Stimulated activated CD8-positive, alpha-beta memory T cell treated with anti-CD3 and anti-CD28 coated beads, Interleukin-15, amount 100 ng/mL, for 24 hours (primary cell): ENCODE measurements at places on chromosomes 6 and 20.

DNA sequence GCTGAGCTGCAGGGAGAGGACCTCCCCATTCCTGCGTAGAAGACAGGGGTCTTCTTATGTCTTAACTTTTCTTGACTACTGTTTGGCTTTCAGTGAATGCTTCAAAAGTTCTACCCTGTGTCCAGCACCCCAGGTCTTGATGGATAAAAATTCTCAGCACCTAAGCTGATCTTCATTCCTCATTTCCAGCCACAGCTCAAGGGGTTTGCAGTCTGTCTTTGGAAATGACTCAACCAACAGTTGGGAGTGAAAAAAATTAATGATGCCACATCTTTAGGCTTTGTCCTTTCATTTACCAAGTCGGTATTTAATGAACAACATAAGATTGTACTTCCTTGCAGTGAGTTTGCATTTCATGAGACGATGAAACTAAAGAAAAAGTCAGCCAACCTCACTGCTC, 40.3 kb downstream of the PRDM1 start:
- no peak for DNase-seq

DNA sequence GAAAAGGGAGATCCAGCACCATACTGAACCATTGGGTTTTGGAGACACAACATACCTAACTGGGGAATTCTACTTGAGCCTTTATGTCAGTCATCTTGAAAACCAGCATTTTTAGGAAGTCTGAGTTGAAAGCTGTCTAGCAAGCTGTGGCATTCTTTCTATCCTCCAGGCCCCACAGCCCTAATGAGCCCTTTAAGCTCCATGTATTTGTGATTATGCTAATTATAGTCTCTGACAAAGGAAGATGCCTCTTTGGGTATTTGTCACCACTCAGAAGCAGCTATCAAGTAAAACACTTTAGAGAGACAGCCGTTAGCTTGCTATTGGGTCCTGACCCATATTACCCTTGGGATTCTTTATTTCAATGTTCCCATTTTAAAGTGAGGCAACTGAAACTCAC, 159.5 kb upstream of the MANEA start:
- DNase-seq: no peak

DNA sequence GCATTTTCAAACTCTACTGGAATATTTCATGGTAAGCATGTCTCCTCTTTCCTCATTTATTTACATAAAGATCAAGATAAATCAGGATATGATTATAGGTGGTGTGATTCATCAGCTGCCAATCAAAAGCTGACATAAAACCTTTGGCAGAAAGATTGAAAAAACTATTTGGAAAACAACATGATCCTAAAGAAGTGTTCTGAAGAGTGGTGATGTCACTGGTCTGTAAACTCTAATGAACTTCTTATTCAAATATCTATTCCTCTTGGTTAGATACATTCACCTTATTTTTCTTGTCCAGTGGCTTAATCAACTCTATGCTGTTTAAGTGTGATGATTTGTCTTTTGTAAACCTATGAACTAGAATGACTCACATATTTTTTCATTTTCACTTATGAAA, 535.5 kb upstream of the CITED2 start:
- DNase-seq: no peak

- peak; percentile 44 for DNase-seq
Measured at GRCh38 chr6:131909408-131910218, 41.6 kb downstream of the CCN2 start.

GRCh38 chr20:36126836-36127527, 27.6 kb upstream of the EPB41L1 start:
- no peak for DNase-seq

DNA sequence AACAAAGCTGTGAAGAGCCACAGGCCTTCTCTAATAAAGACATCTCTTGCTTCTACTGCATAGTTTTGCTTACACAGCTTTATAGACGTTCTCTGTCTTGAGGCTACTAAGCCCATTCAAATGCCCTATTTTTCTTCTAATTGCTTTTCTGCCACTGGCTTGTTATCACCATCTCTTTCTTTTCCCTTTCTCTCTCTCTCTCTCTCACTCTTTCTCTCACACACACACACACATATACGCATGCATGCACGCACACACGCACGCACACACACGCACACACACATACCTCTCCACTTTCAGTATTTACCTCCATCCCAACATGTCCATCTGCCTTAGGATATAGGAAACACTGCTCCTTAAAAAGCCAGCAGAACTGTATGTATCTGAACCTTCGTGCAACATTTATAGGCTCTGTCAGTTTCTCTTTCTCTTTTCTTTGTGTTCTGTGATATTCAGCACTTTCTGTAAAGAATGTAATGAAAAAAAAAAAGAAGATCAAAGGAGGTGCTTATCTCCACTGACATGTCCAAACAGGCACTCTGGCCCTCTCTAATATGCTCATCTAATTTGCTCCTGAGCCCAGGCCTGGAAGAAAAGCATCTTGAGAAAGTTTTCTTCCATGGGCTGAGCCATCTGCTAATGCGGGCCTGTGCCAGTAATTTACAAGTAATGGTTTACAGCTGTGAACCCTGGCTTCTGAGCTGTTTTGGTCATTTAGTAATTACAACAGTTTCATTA, 1046.7 kb upstream of the MAP3K7 start:
- DNase-seq: no peak

- no peak for DNase-seq
Measured at GRCh38 chr6:56863366-56863765, 91.5 kb upstream of the BEND6 start.

GRCh38 chr6:41679696-41680095, 41.4 kb downstream of the MDFI start:
- DNase-seq: no peak

DNA sequence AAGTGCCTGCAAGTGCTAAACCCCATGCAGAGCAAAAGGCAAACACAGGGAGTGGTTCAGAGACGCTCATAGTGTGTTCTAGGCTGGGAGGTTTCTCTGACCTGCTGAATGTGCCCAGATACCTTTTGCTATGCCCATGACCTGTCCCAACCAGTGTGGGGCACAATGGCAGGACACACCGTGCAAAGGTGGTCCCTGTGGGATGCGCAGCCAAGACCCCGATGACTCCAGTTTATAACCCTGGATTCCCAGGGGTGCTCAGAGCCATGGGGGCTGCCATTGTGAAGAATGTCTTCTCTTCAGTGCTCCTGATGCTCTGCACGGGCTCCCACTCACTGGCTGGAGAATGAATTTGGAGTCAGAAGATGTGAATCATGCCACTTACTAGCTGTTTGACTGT, 2.2 kb upstream of the NINL start:
- no peak for DNase-seq

- no peak for DNase-seq
Measured at GRCh38 chr6:33747823-33748222, 1.1 kb upstream of the IP6K3 start.

GRCh38 chr6:139760128-139760527, 385.7 kb upstream of the CITED2 start:
- no peak for DNase-seq

DNA sequence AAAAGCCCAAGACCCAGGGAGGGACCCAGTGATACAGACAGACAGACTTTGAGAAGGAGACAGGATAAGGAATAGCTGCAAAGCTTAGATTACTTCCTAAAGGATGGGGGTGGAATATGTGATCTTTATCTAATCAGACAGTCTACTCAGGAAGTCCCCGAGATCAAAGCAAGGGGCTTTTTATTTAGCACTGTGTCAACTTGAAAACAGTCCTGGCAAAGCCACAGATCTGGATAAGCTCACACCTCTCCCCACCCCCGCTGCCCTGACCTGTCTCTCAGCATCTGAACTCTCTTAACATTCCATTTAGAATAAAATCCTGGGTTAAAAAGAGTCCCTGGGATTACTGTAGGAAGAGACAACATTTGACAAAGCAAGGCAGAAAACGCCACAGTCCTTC, 101.5 kb downstream of the ISM1 start:
- no peak for DNase-seq

DNA sequence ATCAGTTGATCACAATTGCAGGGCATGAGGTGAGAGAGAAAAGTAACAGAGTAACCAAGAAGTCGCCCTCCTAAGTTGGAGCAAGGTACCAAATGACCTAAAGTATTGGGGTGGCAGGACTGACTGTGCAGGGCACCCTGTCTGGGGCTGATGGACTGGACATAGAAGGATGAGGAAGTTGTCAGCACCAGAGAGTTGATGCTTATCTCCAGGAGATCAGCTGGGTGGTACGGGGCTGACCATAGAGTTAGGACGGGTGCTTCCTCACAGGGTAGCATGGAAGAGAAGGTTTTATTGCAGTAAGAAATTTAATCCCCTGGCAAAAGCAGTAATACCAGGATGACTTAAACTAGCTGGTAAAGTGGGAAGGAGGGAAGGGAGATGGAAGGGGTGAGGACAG, 66.7 kb downstream of the TMEM170B start:
- no peak for DNase-seq

GRCh38 chr6:139135578-139136545, 982 bp downstream of the HECA start:
- no peak for DNase-seq

GRCh38 chr20:36499723-36500501, 41.4 kb upstream of the MYL9 start:
- no peak for DNase-seq
